ENCODE measurements at places on chromosomes 7 and 10. TPM values are rescaled to one million over a fixed set of nuclear protein-coding genes. Genes with fewer than 3 reads are reported as not detected.

ANKRD22 gene
- 11.2 TPM for total RNA-seq

RASA4B gene
- 2.5 TPM for total RNA-seq

C10orf53 gene
- not detected for total RNA-seq

INHBA gene
- 3.8 TPM for total RNA-seq

ERVW-1 gene
- not detected for total RNA-seq

CC2D2B gene
- 0.14 TPM for total RNA-seq

MBL2 gene
- total RNA-seq = not detected

GIMAP7 gene
- total RNA-seq = not detected

HOGA1 gene
- not detected for total RNA-seq

AKR1C8 gene
- not detected for total RNA-seq

SNX8 gene
- 32.9 TPM for total RNA-seq

GPRIN2 gene
- total RNA-seq = 1.6 TPM

PGAM1 gene
- 946 TPM for total RNA-seq

WDR86 gene
- 0.14 TPM for total RNA-seq

PON1 gene
- not detected for total RNA-seq

TMEM229A gene
- total RNA-seq = not detected

TMEM213 gene
- not detected for total RNA-seq

OIT3 gene
- not detected for total RNA-seq

EFCAB10 gene
- total RNA-seq = 0.35 TPM

FKBP6 gene
- not detected for total RNA-seq

JCAD gene
- 0.35 TPM for total RNA-seq

SUGCT gene
- total RNA-seq = 4.2 TPM

CHCHD3 gene
- 46.7 TPM for total RNA-seq

RPEL1 gene
- total RNA-seq = not detected

CACNB2 gene
- not detected for total RNA-seq

LRRD1 gene
- total RNA-seq = not detected

DNA2 gene
- 8.8 TPM for total RNA-seq

SUN1 gene
- total RNA-seq = 138 TPM

PPP1R17 gene
- total RNA-seq = not detected

ZNF117 gene
- 1.8 TPM for total RNA-seq

NXPH1 gene
- total RNA-seq = not detected

EBLN1 gene
- not detected for total RNA-seq

CACNA2D1 gene
- total RNA-seq = 0.71 TPM

PRR15 gene
- 0.51 TPM for total RNA-seq

FAM24A gene
- not detected for total RNA-seq

SPDYE6 gene
- total RNA-seq = not detected

RAB19 gene
- not detected for total RNA-seq

CD36 gene
- total RNA-seq = 4.1 TPM

CFAP69 gene
- total RNA-seq = 0.49 TPM

TMEM139 gene
- 8.7 TPM for total RNA-seq

TUBAL3 gene
- total RNA-seq = 0.35 TPM
